ENCODE measurements at places on chromosomes 13 and 19. TPM values are rescaled to one million over a fixed set of nuclear protein-coding genes. Genes with fewer than 3 reads are reported as not detected.
A peak's percentile ranks its signal among the peaks of the same experiment; 100 is the strongest.

Gene SEMA6B
- 39.8 TPM for total RNA-seq

Gene KL
- total RNA-seq = not detected

Gene STK24
- total RNA-seq = 144 TPM

Gene C13orf46
- total RNA-seq = 1.5 TPM

Gene PGLYRP1
- total RNA-seq = not detected

GRCh38 chr13:48131533-48131932, 36.6 kb upstream of the MED4 start:
- DNase-seq = no peak

DNA sequence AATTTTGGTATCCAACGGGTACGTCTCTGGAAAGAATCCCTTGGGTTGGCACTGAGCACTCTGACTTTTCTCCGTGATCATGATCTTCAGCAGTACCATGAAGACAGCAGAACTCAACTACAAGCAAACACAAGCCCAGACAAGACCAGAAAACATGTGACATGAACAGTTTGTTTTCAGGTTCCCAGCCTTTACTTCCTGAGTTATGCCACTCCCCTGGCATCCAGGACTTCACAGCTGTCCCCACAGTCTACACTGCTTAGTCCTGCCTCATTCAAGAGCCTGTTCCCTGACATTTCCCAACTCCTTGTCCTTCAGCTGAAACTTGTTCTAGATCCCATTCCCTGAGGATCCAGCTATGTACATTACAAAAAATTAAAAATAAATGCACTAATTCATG, 4.9 kb upstream of the N4BP2L1 start:
- no peak for DNase-seq

DNA sequence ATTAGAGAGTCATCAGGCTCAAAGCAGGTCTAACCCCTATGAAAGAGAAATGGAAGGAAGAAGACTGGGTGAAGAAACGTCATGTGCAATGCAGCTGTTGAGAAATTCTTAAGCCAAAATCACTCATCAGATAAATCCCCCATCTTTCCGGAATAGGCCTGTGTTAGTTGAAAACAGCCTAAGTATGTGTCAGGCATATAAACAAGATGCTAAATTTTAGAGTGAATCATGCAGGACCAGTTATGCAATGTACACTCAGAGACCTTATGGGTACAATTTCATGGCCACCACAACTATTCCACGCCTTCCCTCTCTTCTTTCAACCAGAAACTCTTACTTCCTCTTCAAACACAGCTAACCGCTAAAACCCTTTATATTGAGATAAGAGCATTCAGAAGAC, 717.7 kb upstream of the ATXN8OS start:
- DNase-seq = no peak

- no peak for DNase-seq
These were observed 49.0 kb upstream of the FRY start for GRCh38 chr13:31982540-31982939.

- no peak for DNase-seq
These were observed 330.6 kb downstream of the MYO16 start for GRCh38 chr13:108960006-108960405.

- no peak for DNase-seq
These were observed 58.4 kb downstream of the ENOX1 start for GRCh38 chr13:43728421-43728820.

- DNase-seq = peak; percentile 69
These were observed 750 bp downstream of the RAB20 start for GRCh38 chr13:110560601-110561343.

DNA sequence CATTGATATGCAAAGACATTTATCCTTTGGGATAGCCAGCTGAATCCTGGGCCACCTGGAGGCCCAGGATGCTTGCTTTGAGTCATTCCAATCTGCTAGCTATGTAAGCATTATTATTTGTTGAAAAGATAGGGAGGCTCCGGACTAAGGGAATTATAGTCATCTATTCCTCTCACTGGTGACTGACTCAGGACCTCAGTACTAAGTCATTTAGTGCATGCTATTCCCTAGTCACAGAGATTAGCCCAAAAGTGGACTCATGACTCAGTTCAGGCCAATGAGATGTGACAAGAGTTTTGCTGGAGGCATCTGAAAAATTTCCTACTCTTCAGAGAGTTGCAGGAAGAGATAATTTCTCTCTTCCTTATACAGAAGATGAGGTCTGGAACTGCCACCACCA, 67.9 kb upstream of the ITM2B start:
- no peak for DNase-seq

DNA sequence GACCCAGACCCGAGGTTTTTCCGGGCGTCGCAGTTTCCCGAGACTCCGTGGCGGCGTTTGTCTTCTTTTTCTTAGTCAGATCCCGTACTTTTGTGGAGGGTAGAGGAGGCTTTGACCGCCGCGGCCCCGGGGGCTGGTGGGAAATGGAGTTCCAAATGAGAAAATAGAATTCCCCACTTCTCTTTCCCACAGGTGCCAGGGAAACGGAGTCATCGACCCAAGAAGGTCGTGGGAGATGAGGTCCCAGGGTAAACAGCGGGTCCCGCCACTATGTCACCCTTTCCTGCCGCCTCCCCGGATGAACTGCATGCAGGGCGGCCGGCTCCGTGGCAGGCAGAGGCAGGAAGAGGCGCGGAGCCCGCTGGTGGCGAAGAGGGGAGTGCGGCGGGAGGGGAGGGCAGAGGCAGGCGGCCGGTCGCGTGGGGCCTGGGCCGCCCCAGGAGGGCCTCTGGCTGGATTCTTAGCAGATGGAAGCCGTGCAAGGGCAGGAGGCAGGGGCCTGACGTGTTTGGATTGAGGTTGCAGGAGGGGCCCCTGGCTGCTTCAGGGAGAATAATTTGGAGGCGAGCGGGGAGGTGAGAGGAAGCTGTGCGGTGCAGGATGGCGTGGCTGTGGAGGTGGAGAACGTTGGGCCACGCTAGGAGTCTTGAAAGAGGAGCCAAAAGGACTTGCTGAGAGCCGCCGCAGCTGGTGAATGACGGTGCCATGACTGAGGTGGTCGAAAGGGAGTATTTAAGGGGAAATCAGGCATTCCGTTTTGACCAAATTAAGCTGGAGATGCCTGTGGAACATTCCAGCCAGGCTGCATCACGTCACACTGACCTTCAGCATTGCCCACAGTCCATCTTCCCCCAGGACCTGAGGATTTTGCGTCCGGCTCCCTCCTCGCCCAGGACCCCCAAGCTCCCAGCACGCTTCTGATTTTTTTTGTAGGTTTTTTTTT, 11.7 kb downstream of the CYTH2 start:
- peak; percentile 71 for DNase-seq

DNA sequence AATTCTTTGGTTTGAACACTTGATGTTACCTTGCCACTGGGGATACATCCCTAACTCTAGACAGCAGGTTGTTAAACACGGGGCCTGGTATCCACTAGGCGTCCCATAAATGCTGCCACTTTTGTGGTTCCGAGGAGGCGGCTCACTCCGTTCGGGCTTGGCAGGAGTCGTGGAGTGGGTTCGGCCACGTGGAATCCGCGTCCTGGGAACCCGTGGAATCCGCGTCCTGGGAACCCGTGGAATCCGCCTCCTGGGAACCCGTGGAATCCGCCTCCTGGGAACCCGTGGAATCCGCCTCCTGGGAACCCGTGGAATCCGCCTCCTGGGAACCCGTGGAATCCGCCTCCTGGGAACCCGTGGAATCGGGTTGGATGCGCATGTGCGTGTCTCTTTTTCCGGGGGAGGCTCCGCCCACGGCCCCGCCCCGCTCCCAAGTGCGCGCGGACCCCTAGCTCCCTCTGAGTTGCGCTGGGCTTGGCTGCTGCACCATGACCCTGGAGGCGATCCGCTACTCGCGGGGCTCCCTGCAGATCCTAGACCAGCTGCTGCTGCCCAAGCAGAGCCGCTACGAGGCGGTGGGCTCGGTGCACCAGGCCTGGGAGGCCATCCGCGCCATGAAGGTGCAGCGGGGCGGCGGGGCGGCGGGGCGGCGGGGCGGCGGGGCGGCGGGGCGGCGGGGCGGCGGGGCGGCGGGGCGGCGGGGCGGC, at the start of gene MRI1:
TSS of gene MRI1 (plus strand) at position 422 of the 707 bp plus-strand sequence. CDS start at position 489, 67 bp downstream.
- DNase-seq = peak; percentile 67

- DNase-seq = no peak
These were observed 2.9 kb upstream of the CHAMP1 start for GRCh38 chr13:114311387-114311786.

DNA sequence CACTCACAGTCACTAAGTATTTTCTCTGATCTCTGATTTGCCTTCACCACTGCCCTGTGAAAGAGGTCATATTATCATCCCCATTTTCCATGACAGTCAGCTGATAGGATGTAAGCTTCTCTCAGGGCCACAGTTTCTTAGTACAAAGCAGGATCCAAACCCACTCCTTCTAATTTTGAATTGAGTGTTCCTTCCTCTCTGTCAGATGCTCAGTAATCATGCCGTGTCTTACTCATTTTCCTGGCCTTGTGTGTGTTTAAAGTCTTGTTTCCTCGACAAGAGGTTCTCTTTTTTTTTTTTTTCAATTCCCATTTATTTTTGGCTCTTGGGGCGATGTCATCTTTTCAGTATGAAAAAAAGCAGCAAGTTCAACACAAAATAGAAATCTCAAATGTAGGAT, 72.3 kb downstream of the NAA16 start:
- DNase-seq = no peak

DNA sequence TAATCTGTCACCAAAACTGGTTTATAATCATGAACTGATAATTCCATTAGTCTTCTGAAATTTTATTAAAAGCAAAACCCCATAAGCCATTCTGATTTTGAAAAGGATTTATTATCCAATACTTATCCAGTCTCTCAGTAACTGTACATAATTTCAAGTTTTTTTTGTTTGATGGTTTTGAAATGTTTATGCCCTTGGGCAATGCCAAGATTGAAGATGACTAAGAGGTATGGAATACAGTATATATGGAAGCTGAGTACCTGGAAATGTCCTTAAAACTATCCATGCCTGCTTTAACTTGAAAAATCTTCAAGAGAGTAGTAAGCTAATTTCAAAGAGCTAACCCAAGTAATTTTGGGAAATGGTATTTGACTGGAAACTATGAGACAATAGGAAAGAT, 1.8 kb upstream of the NEK5 start:
- no peak for DNase-seq

DNA sequence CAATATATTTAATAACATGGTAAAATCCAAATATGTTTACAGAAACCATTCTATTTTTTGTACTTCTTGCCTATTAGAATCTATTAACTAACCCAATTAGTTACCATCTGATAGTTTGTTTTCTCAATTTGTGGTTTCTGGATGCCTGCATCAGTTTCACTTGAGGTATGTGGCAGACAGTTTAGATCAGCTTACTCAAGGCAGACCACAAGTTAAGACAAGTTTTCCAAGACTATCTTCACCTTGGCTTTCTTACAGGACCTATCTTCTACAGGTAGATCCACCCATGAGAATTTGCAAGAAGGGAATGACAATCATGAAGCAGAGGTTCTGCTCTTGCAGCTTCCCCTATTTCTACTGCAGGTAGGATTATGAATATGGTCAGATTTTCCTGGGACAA, 458.6 kb downstream of the DACH1 start:
- DNase-seq = no peak

DNA sequence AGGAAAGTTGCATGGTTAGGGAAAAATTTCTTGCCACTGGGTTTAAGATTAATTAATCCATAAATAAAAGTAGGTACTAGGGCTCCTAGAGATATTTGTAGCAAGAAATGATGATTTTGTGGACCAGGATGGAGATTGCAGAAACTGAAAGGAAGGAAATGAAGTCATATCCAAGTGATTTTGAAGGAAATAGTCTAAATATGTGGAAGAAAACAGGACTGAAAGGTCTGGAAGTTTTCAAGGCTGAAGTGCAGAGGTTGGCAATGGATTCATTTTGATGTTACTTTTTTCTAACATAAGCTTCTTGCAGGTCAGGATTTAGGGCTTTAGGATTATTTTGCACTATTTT, 52.8 kb downstream of the SOX21 start:
- no peak for DNase-seq

- no peak for DNase-seq
These were observed 435.6 kb upstream of the SLITRK5 start for GRCh38 chr13:87235621-87236020.

- peak; percentile 99 for DNase-seq
These were observed 4.8 kb downstream of the SLC17A7 start for GRCh38 chr19:49436381-49437017.

GRCh38 chr19:16382775-16383543, 58.3 kb downstream of the KLF2 start:
- DNase-seq = peak; percentile 91

- no peak for DNase-seq
These were observed 10.2 kb downstream of the C19orf25 start for GRCh38 chr19:1468821-1469254.

DNA sequence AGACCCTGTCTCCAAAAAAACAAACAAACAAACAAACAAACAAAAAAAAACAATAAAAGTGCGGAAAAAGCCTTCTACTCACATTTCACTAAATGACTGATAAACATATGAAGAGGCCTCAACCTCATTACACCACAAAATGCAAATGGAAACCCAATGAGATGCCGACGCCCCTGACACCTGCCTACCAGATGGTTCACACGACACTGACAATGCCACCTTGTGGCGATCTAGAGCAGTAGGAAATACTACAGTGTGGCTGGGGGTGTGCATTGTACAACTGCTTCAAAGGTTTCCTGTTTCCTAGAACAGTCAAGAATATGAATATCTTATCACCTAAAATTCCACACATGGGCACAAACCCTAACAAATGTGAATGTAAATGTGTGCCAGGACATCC, 14.0 kb downstream of the SCGB2B2 start:
- peak; percentile 90 for DNase-seq

DNA sequence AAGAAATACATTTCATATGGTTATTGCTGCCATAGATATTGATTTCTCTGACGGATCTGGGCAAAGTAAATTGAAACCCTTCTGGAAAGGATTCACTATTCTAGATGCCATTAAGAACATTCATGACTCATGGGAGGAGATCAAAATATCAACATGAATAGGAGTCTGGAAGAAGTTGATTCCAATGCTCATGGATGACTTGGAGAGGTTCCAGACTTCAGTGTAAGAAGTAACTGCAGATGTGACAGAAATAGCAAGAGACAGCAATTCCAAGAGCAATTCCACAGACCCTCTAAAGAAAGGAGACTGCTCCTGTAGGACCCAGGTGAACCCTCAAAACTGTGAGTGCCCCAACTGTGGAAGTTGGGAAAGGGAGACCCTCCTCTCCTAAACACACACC, 30.9 kb upstream of the KCTD12 start:
- DNase-seq = no peak

GRCh38 chr19:35168196-35168595, 13.7 kb downstream of the FXYD5 start:
- no peak for DNase-seq

- DNase-seq = peak; percentile 43
These were observed 450.0 kb upstream of the SLC10A2 start for GRCh38 chr13:103516015-103516795.

- no peak for DNase-seq
These were observed 147.9 kb downstream of the KATNAL1 start for GRCh38 chr13:30159446-30159839.

- DNase-seq = peak; percentile 100
These were observed at the start of gene HNRNPL for GRCh38 chr19:38849860-38850435. HNRNPL (minus strand) TSS chr19:38849986; CDS start chr19:38849966, 20 bp downstream.

DNA sequence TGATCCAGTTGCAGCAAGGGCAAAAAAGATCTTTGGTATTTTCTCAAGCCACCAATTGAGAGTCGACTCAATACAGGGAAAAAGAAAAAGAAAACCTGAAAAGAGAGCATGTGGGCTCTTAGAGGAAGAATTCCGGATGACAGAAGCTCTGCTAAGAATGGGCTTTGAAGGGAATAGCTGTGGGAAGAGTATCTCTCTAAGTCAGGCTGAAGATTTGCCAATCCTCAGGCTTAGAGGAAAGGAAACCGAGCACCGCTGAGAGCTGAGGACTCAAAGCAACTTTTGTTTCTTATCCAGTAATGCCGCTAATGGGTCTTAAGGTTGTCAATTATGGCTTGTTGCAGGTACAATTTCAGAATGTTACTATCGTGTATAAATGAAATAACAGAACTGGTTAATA, 166.4 kb downstream of the EFNB2 start:
- DNase-seq = no peak

- DNase-seq = no peak
These were observed 32.3 kb upstream of the UQCRFS1 start for GRCh38 chr19:29245215-29245614.

Data from GM23338 (cell line).